Activated naive CD8-positive, alpha-beta T cell treated with anti-CD3 and anti-CD28 coated beads, Interleukin-2, amount 50 U/mL, for 24 hours (primary cell): ENCODE measurements at places on chromosomes 7 and 10.

- DNase-seq: no peak
Measured at GRCh38 chr7:138929969-138930368, 51.2 kb downstream of the KIAA1549 start.

- DNase-seq: no peak
Measured at GRCh38 chr7:128073671-128074310, 42.6 kb upstream of the LRRC4 start.

DNA sequence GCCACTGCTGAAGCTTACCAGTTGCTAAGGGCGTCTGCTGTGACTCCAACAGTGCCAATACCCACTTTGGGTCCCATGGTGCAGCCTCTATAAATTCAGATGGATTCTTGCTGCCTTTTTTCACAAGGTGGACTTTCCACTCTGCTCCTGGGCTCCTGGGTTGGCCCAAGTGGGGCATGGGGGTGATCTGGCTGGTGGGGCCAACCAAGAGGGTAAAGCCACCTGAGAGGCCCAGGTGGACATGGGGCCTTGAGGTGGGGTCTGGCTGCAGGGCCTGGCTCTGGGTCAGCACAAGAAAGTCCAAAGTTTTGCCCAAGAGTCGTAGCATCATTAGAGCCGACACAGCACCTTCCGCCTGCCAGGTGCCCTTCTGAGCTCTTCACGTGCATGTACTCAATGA lies 105.2 kb upstream of the KDM7A start:
- no peak for DNase-seq

- no peak for DNase-seq
Measured at GRCh38 chr7:149085866-149086265, 4.7 kb downstream of the ZNF786 start.

- DNase-seq: no peak
Measured at GRCh38 chr7:79285756-79286155, 167.7 kb downstream of the MAGI2 start.

- no peak for DNase-seq
Measured at GRCh38 chr7:134902058-134902457, 84.2 kb upstream of the AGBL3 start.

DNA sequence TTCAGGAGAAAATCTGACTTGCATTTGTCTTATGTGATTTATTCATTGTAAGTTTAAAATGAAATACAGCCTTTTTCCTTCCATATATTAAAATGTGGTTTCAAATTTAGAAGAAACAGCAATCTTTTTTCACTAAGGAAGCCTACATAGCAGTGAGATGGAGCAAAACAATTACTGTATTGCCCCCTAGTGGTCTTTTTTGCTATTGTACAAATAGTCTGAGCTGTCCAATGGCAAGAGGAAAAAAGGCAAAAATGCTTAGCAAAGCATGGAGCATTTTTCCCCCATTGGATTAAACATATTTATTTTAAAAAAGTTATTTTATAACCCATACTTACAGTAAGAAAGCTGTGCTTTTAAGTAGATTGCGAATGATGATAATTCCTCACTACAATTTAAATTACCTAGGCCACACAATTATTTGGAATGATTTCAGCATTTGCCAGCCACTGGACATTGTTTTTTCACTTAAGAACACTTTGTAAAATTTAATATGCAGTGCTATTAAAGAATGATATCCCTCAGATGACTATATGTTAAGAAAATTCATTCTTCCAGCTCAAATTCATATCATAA lies 119.5 kb downstream of the CPED1 start:
- DNase-seq: no peak

GRCh38 chr10:69558559-69558958 lies 14.7 kb downstream of the NEUROG3 start:
- DNase-seq: no peak

- peak; percentile 40 for DNase-seq
Measured at GRCh38 chr7:2641406-2642393, 9.9 kb downstream of the TTYH3 start.

- DNase-seq: no peak
Measured at GRCh38 chr7:140619176-140619575, 21.4 kb downstream of the DENND2A start.

GRCh38 chr7:68706291-68706690 lies 892.0 kb upstream of the AUTS2 start:
- DNase-seq: no peak

- no peak for DNase-seq
Measured at GRCh38 chr7:99784007-99784406, at the start of gene CYP3A4. TSS of gene CYP3A4 (minus strand) at chr7:99784184. CDS start at chr7:99784081, 103 bp downstream.

DNA sequence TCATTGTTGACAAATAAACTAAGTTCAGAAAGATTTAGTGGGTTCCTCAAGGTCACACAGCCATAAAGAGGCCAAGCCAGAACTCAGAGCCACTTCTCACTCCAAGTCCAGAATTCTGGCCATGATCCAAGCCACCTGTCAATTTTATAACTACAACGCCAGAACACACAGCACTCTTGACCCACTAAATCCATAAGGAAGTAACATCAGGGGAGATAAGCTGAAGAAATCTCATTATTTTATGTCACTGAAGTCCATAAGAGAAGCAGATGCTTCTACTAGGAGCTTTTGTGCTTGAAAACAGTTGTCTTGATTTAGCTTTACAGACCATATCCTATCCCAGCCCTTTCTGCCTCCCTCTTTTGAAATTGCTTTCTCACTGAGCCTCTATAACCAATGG lies 15.9 kb downstream of the ADAM12 start:
- no peak for DNase-seq

DNA sequence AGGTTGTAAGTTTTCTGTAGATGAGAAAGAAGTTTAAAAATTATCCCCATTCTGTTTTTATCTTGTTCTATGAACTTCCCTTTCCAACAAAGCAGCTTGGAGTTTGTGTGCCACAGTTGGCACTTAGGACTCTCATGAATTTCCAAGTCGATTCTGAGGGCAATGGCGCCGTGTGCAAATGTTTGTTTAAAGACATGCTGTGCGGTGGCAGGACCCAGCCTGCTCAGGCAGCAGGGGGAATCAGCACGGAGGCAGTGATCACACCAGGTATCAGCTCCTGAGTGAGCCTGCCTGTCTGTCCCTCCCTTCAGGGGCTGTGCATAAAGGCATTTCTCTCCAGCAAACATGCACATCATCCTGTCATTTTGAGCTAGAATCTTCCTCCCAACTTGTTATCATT lies 109.8 kb upstream of the WDR11 start:
- DNase-seq: no peak

GRCh38 chr7:37546677-37547076 lies 98.0 kb upstream of the ELMO1 start:
- DNase-seq: no peak

- no peak for DNase-seq
Measured at GRCh38 chr10:74329873-74330272, 178.9 kb downstream of the ADK start.

GRCh38 chr7:108511939-108512338 lies 14.0 kb downstream of the PNPLA8 start:
- no peak for DNase-seq

DNA sequence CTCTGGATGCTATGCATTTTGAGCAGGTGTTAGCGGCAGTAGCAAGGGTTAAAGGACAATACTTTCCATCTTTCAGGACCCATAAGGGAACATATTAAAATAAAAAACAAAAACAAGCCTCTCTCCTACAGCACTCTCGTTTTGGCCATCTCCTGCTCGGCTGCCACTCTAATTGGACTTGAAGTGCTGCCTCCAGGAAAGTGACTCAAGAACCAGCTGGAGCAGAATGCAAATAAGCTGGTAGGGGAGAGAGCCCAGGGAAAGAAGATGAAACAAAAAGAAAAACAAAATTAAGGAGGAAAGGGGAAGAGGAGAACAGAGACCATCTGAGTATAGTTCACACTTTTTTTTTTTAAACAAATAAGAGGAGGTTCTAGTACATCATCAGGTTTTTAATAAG lies 65.6 kb downstream of the HBP1 start:
- DNase-seq: no peak

GRCh38 chr10:33952692-33953360 lies 618.4 kb upstream of the NRP1 start:
- DNase-seq: no peak

DNA sequence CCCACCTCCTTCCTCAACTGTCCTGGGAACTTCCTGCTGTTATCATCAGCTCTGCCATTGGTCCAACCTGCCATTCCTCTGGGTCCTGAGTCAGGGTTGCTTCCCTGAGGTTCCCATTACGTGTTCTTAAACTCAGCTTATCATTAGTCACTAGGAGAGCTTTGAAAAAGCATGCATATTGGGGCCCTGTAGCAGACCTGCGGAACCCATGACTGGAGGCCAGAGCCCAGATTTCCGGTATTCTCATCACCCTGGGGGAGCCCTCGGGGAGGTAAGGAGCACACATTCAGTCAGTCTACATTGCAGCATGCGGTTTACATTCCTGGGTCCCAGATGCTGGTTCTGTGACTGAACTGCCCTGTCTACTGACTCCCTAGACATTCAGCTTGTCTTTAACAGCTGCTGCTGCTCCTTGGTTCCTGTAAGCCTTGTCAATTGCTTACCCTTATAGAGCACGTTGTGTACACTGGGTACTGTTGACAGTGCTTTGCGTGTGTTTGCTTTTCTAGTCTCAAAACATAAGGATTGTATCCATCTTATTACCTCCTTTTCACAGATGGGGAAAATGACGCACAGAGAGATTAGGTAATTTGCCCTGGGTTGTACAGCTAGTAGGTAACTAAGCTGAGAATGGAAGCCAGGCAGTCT lies 12.8 kb downstream of the CDHR3 start:
- no peak for DNase-seq

- no peak for DNase-seq
Measured at GRCh38 chr7:43697690-43698089, 31.6 kb downstream of the COA1 start.

- no peak for DNase-seq
Measured at GRCh38 chr10:84530724-84531325, 202.4 kb downstream of the CCSER2 start.

GRCh38 chr10:79397575-79398303 lies 47.7 kb downstream of the ZCCHC24 start:
- no peak for DNase-seq

DNA sequence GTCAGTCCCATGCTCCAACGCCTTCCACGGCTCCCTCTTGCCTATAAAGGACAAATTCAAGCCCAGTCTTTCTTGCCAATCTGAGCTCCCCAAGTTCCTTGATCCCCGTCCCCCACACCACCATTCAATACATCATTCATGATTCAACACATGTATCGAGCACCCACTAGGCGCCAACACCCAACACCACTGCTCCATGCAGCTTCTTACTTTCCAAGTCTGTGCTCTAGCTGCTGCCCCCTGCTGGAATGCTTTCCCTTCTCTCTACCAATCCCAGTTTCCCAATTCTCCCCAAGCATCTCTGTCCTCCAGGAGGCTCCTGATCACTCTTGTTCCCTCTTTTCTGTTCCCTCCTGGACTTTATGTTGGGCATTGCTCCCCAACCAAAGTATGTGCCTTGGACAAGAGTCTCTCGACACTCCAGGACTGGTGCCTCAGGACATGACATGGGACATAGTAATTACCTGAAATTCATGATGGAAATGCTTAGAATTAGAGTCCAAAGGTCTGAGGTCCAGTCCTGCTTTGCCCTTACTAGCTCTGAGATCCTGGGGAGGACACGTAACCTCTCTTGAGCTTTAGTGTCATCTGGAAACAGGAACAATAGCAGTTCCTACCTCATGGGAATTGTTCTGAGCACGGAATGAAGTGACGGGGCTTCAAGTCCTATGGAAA lies 172.7 kb downstream of the NEURL1 start:
- no peak for DNase-seq

DNA sequence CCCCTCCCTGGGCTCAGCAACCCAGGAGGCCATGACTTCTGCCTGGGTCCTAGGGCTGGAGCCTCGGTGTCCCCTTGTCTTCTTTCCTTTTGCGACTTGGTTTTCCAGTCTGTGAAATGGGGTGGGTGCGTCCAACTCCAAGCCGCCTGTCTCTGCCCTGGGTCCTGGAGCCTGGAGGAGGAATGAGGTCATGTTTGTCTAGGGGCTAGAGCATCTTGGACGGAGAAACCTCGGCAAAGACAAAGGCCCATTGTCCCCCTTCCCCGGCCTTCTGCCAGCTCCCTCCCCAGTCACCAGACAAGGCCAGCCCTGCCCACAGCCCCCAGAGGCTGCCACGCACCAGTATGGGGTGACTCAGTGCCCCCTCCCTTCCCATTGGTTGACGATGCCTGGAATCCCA lies 39.8 kb upstream of the ELN start:
- no peak for DNase-seq

DNA sequence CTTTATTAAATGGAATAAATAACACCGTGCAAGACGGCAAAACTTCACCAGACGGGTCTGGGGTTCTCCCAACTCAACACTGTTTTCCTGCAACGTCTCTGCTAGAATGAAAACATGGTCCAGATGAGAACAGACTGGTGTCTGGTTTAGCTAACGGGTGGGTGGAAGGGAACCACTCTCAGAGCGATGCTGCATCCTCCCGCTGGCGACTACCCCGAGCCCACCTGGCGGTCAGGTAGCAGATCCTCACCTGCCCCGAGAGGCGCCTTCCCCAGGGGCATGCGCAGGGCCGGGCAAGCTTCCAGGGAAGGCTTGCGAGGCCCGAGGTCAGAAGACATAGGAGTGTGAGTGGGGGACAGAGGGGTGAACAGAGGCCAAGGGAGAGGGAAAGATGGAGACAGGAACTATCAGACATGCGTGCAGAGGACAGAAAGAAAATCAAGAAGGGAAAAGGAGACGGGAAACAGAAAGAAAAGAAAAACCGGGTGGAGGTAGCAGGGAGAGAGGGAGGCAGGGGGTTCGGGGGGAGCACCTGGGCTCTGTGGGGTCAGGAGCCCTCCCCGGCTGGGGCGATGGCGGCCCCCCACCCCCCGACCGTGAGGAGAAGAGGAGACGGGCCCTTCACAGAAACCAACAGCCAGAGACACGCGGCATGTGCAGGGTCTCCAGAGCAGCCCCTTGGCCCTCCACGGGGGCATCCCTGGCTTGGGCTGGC lies 222.0 kb downstream of the MAD1L1 start:
- DNase-seq: no peak

GRCh38 chr10:124704428-124705380 lies 39.5 kb downstream of the FAM53B start:
- DNase-seq: no peak
